ENCODE measurements at places on chromosomes 11 and 22.

DNA sequence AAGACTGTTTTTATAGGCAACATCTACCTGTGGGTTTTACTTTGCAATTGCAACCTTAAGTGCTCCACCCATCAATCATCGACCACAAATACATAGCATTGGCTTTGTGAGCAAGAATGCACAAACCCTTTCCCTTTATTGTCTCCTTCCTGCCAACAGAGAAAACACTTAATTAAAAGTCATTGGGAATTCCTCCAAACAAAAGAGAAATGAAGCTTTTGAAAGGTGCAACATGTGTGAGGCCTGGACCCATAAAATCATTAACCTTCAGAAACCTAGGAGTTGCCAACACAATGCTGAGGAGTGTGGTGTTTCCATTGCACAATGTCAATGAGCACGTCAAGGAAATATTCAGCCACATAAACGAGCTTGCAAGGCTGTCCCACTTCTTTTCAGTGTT, 223.2 kb downstream of the BLID start:
- DNase-seq, result no peak

DNA sequence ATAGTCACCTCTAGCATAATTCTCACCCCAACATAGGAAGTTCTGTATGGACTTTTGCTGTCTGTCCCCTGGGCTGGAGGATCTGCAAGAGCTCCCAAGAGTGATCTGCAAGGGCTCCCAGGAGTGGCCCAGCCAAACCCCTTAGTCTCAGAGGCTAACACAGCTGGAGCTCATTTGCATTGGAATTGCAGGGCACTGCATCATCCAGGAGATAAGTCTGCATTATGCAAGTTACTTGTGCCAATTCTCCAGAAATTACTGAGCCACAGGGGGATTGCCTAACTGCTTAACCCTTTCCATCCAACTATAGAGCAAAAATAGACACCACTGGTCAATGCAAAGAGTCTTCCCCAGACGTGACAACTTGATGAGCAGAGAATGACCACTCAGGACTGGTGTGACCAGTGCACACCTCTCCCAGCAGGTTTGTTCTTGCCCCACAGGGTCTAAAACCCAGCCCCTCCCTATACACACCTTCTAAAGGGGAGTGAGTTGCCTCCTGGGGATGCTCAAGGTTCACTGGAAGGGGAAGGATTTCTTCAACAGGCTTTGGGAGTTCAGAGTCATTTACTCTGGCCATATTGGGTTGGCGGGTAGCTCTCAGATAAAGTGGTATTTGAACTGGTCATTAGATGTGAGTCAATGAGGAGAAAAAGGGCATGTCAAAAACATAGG, 38.4 kb downstream of the POU2AF3 start:
- DNase-seq, result no peak

- no peak for DNase-seq
Measured at GRCh38 chr11:13169709-13170108, 107.9 kb upstream of the BMAL1 start.

GRCh38 chr11:104015649-104016415, 20.6 kb upstream of the DDI1 start:
- no peak for DNase-seq

DNA sequence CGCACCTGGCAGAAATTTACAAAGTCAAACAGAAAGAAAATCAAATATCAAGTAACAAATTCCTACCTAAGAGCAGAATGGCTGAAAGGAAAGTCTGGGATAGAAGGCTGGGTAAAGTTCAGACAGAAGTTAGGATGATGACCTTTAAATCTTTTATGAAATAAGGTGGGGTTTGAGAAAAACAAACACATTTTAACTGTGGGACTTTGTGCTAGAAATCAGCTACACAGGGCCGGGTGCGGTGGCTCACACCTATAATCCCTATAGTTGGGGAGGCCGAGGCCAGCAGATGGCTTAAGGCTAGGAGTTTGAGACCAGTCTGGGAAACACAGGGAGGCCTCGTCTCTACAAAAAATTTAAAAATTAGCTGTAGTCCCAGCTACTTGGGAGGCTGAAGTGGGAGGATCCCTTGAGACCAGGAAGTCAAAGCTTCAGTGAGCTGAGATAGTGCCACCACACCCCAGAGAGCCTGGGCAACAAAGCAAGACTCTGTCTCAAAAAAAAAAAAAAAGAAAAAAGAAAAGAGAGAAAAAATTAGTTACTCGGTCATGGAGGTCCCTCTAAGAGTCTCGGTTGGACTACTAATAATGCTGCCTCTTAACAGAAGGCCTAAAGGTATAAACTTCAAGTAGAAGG, 119.7 kb upstream of the BID start:
- no peak for DNase-seq

DNA sequence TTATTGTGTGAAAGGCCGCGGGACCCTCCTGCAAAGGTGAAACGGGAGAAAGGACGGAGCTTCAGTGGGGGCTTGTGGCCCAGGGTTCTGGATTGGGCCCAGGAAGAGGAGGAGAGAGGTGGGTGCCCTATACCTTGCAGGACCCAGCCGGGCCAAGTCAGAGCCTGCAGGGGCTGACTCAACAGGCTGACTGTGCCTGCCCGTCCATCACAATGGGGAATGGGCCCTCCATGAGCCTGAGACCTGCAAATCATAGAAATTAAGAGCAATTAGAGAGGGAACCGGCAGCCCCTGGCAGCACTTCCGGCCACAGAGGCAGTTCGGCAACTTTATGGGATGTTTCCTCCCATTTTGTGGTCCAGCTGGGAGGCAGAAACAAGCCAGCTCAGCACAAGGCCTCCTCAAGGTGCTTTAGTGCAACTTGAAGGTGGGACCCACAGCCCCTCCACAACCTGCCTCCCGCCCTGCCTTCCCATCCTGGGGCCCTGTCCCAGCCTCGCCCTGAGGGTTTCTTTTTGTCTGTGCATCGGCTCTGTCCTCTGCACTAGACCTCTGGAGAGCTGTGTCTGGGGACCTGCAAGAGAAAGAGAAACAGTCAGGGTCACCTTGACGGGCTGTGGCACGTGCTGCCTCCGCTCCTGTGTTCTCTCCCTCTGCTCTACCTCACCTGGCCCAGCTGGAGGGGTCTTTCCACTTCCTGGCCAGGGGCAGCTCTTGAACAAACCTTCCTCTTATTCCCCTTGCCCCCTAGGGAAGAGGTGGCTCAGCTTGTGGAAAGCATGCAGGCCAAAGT, 19.1 kb upstream of the NECTIN1 start:
- DNase-seq, result no peak

DNA sequence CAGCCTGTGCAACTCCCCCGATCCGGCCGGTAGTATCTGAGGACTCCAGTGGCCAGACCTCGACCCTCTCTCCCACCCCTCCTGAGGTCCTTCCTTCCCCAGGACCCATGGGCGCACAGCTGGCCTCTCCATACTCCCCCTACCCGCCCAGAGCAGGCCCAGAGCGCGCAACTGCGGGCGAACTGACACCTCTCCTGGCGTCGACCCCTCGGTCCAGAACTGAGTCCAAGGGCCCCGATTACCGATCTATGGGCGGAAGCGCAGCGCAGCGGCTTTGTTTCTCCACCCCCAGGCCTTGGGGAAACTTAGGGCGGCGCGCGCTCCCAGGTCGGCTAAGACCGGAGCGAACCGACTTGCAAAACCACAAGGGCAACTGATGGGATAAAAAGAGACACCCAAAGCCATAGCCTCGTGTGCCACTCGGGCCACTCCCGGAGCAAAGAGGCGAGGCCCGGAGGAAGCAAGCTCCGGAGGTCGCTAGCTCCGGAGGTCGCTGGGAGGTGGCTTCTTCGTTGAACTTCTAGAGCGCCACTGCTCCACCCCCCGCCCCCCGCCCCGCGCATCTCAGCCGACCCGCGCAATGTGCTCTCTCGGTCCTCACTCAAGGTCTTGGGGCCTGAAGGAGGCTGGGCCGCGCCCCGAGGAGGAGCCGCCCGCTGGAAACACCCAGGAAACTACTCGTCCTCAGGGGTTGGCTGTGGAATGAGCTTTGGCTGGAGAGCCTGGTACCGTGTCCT, 9.8 kb upstream of the ALX4 start:
- no peak for DNase-seq

DNA sequence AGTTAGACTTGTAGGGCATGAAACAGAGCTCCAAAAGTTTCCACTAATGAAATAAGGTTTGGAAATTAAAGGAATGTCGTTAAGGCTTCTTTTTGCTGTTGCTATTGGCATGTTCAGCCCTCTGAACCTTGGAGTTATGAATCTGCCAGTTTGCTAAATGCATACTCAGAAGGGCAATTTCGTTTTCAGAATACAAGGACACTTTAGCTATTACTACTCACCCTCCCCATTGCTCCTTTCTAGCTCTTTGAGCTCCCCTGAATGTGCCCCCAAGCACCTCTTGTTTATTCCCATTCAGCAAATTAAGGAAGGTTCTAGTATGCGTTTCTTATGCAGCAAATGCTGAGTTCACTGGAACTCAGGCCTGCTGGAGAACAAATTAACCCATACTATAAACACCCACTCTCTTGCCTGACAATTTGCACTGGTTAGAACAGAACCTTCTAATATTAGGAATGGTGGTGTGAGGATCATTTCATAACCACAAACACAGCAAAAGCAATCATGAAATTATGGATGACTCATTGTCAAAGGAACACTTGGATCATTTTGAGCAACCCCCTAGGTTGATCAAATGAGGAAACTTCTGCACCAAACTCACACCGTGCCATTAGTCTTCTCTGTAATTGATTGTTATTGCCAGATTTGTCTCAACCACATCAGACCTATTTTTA, 26.2 kb upstream of the LIN7C start:
- peak; percentile 46 for DNase-seq

GRCh38 chr11:72773291-72773690, 20.6 kb downstream of the STARD10 start:
- no peak for DNase-seq

DNA sequence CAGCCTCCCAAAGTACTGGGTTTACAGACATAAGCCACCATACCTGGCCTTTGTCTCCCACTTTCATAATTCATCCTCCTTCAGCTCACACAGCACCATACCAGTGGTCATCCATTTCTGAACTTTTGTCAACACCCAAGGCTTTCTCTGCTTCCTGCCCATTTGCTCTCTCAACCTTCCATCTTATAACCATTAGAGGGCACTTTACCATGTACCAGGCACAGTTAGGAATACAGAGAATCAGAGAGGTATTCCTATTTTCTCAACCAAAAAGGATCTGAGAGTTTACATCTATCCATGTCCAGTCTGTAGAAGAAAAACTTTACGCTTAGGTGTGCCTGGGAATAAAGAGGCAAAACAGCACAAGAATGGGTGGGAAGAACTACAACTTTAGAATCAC, 397.6 kb downstream of the BUD13 start:
- no peak for DNase-seq

DNA sequence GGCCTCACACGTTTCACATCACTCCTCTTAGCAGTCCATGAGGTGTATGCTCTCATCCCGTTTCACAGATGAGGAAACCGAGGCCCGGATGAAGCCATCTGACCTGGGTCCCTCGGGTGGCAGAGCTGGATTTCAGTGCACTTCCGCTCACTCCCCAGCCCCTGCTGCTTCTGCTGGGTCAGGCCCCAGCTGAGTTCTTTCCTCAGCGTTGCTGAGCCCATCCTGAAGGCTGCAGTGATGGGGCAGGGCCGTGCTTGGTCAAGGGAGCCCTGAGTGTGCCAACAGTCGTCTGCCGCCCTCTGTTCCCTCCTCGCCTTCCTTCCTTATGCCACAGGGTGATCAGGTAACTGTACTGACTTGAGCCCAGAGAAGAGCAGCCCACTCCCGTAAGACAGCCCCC, 12.1 kb downstream of the TRMU start:
- DNase-seq, result no peak

DNA sequence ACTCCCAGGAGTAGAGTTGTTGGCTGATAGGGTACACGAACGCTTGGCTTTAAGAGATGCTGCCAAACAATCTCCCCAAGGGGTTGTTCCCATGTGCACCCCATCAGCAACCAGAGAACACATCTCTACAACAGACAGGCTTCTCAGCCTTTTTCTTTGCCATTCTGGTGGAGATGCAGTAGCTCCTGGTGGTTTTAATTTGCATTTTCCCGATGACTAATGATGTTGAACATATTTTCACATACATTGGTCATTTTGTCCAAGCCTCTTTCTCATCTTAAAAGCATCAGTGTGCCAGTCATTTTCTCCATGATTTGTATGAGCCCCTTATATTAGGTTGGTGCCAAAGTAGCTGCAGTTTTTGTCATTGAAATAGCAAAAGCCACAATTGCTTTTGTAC, 21.8 kb downstream of the DHCR7 start:
- DNase-seq, result no peak

GRCh38 chr11:70319396-70320076, 49.0 kb downstream of the PPFIA1 start:
- peak; percentile 26 for DNase-seq

GRCh38 chr11:112790286-112790685, 170.9 kb upstream of the NCAM1 start:
- DNase-seq, result no peak

- DNase-seq, result peak; percentile 61
Measured at GRCh38 chr11:47616726-47617416, 22.7 kb upstream of the C1QTNF4 start.

- no peak for DNase-seq
Measured at GRCh38 chr11:125329786-125330185, 165.2 kb downstream of the PKNOX2 start.

GRCh38 chr11:130848361-130849214, 67.7 kb downstream of the SNX19 start:
- DNase-seq, result no peak

DNA sequence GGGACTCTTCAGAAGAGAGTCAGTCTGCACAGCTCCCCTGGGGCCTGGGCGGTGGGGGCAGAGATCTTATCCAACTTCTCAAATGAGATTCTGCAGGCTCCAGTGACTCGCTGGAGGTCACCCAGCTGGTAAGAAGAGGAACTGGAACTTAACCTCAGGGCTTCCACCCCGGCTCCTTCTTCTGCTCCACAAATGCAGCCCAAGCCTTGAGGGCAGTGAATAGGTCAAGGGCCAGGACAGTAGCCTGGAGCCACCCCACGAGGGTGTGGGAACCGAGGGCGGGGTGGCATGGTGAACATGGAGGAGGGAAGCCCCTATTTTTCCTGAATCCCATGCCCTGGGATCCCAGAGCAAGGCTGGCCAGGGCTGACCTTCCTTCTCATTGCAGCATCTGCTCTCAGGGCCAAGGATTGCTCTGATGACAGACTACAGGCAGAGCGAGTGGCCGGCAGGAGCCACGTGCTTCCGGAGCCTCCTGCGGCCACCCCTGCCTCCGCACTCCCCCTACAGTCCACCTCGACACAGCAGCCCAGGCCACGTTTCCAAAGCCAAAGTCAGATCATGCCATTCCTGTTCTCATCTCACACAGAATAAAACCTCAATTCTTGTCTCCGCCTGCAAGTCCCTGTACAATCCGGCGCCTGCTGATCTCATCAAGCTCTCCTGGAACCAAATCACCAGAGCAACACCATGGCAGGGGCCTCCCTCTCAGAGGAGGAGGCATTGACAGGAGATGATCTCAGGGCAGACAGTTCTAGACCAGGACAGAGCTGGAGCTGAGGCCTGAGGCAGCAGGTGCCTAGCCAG, 21.1 kb upstream of the UPK3A start:
- DNase-seq, result peak; percentile 78

DNA sequence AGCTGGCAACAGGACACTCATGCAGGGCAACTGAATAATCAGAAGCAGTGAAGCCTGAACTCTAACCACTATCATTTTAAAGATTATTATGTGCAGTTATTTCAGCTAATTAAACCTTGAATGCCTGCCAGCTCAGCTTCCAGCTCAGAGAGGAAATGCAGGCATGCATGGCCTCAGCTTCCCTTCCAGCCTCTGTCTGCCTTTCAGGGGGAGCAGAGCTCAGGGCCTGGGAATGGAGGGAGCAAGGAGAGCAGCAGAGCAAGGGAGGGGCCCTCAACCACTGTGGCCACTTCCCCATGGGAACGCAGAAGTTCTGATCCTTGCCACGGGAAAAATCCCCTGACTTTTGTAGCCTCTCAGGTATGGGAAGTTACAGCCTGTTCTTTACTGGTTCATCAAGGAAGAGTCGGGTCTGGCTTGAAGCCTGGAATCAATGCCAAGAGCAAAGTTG, 32.5 kb upstream of the APLNR start:
- no peak for DNase-seq

Data from inflammatory macrophage treated with lipopolysaccharide for 4 hours (primary cell).